ENCODE measurements at places on chromosomes 2 and 18.

GRCh38 chr2:9631878-9632700 is 1.3 kb upstream of the YWHAQ start:
- DNase-seq: no peak

DNA sequence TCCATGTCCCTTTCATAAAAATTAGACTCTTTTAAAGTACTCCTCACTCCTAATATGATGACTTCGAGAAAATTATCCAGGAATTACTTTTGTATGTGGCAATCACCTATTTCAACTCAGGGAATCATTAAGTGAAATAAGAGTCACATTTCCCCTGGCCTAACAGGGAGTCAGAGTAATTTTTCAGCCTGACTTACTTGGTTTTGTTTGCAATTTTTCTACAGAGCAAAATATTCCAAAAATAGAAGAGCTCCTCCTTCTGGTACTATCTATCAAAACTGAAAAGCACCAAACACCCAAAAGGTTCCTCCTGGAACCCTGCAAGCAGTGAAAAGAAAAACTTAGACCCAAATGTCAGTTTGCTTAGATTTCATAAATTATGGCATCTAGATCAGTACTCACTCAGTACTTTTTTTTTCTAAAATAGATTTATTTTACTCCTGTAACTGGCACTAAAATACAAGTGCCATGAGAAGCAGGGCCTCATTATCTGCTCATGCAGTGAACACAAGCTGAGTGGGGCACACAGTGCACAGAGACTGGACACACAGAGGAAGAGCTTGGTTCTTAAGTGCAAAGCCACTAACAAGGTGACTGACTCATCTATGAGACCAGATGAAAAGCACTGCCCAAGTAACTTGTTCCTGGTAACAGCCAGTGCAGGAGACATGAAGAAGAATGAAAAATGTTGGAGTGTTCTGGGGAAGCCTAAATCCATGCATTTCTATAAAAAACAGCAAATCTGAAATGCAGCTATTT is 28.7 kb downstream of the ACAA2 start:
- DNase-seq: no peak

DNA sequence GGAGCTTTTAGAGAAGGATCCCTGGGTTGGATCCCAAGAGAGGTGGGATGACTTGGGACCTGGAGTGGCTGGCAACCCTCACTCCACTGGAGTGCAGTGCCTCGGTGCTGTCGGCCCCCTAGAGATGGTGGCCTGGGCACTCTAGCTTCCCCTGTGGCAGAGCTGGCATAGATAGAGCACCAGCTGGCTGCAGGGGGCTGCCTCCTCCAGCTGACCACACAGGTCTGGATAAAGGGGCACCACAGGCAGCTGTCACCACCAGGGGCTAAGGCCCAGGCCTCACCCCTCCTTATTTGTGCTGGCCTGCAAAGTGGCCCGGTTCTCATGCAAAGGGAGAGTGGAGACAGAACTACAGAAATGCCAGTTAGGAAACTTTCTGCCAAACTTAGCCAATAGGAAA is 74.3 kb downstream of the ZBTB7C start:
- DNase-seq: no peak

GRCh38 chr18:79720359-79720733 is 40.7 kb downstream of the CTDP1 start:
- DNase-seq: no peak

DNA sequence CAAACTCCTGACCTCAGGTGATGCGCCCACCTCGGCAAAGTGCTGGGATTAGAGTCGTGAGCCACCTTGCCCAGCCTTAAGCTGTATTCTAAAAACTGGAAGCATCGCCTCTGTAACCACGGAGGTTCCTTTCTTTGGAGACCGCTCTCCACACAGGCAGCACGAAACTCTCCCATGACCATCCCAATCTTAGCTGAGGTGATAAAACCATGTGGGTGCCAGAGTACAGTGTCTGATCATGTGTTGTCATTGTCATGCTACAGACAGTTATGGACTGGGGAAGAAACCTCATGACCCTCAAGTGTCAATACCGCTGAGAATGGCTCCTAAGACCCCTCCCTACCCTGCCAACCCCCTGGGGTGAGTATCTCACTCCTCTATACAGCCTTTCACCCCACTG is 41.4 kb upstream of the EPG5 start:
- DNase-seq: no peak

GRCh38 chr2:168962636-168963035 is 61.5 kb downstream of the G6PC2 start:
- no peak for DNase-seq

GRCh38 chr18:34221971-34222306 is 2.8 kb downstream of the NOL4 start:
- no peak for DNase-seq

DNA sequence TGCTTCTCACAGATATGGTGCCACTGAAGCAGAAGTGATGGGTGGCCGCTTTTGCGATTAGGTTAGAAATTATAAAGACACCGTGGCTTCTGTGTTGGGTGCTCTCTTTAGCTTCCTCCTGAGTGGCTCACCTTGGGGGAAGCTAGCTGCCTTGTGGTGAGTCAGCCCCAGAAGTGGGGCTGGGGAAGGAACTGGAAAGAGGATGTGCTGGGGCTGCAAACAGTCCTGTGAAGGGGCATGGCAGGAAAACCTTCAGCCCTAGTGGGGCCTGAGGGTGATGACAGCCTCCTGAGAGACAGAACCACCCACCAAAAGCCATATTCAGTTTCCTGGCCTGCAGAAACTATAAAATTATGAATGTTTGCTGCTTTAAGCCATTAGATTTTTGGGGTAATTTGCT is 8.9 kb upstream of the ASB18 start:
- DNase-seq: no peak

DNA sequence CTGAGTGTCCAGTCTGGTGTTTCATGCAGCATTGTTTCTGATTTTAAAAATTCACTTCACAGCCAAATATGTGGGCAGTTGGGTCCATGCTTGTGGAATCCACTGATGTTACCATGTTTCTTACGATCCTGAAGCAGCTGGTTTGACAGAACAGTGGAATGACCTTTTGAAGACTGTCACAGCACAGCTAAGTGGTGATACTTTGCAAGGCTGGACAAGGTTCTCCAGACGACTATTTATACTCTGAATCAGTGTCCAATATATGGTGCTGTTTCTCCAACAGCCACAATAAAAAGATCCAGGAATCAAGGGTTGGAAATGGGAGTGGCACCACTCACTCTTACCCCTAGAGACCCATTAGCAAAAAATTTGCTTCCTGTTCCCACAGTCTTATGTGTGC is 577.4 kb upstream of the RAB6C start:
- DNase-seq: no peak

DNA sequence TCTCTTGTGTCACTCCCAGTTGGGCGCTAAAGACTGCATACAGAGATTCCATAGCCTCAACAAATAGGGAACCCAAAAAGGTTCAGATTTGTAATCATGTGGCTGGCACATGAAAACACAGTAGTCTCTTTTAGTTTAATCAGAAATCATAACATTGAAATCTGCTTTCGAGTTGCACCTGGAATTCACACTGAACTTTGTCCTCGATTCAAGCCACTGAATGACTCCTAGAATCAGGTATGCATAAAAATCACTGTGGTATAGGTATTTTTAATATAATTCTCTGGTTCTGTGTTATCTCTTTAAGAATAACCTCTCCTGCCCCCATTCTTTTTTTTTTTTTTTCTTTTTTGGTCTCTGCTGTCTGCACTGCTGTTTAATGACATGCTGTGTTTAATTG is 150.2 kb downstream of the KCNH7 start:
- no peak for DNase-seq

- no peak for DNase-seq
Observed at GRCh38 chr18:12377556-12378197, 650 bp upstream of the AFG3L2 start.
